Calu3 (cell line): ENCODE measurements at places on chromosomes 7 and 10.

DNA sequence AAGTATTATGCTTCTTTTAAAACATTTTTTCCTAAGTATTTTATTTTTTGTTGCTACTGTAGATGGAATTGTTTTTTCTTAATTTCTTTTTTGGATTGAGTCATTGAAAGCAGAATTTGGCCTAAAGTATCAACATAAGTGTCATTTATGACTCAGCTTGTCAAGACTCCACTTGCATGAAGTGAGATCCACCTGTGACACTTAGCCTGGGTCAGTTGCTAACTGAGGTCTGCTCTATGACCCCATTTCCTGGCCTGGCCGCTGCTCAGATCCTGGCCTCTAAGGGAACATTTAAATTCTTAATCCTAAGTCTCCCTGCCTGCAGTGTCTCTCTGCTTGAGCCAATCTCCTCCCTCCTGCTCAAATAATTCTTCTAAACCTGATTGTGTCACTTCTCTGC is 35.5 kb downstream of the TMEM270 start:
- H3K36me3 ChIP-seq, result no peaks in the 10 kb centered on the region
- DNase-seq, result no peak
- no peak overlapping the region for H3K27ac ChIP-seq
- H3K4me1 ChIP-seq, result no peaks in the 10 kb centered on the region

DNA sequence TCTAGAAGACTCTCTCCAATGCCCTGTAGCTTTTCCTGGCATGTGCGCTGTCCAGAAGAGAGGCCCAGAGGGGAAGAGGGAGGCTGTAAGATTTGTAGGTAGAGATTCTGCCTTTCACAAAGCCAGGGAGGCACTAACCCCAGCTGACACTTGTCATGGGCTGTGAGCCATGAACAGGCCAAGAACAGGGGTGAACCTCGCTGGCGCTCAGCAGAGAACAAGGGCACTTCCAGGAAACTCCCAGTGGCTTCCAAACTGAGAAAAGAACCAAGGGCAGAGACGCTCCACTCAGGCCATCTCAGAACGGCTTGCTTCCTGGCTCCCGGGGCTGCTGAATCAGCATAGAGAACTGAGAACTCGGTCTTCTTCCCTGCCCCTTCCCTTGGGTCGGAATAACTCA is 257.8 kb upstream of the ZNF32 start:
- H3K4me1 ChIP-seq, result no peaks in the 10 kb centered on the region
- no peak for DNase-seq
- no peak overlapping the region for H3K27ac ChIP-seq
- no peak overlapping the region for H3K4me3 ChIP-seq

- no peaks in the 10 kb centered on the region for H3K4me1 ChIP-seq
- no peak overlapping the region for H3K27ac ChIP-seq
- H3K36me3 ChIP-seq, result no peaks in the 10 kb centered on the region
- DNase-seq, result peak; percentile 15
- H3K4me3 ChIP-seq, result no peak overlapping the region
- H3K27me3 ChIP-seq, result peaks cover 86% of the 10 kb centered on the region
Measured at GRCh38 chr10:48606530-48607355, 1.9 kb upstream of the ARHGAP22 start.

DNA sequence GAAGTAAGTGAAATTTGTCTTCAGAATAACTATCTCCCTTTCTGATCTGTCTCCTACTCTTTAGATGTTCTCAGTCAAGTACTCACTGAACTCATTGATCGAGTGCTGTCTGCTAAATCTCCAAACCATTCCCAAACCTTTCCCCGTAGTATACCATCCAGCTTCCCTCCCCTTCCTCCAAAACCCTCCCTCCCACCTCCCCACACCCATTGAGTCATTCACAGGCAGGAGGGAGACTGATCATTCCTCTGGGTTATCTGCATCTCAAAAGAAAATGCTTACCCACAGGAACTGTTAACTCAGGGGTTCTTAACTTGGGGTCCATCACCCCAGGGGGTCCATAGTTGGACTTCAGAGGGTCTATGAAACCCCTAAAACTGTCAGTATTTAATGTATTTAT is 37.4 kb downstream of the GOT1 start:
- H3K4me1 ChIP-seq, result peaks cover 11% of the 10 kb centered on the region
- H3K27me3 ChIP-seq, result no peaks in the 10 kb centered on the region
- no peak for DNase-seq
- no peak overlapping the region for H3K4me3 ChIP-seq
- no peak overlapping the region for H3K27ac ChIP-seq

GRCh38 chr7:73894733-73895551 is 34.0 kb downstream of the TMEM270 start:
- no peak overlapping the region for H3K27ac ChIP-seq
- no peaks in the 10 kb centered on the region for H3K36me3 ChIP-seq
- DNase-seq, result no peak
- H3K4me1 ChIP-seq, result no peaks in the 10 kb centered on the region
- H3K4me3 ChIP-seq, result no peak overlapping the region

DNA sequence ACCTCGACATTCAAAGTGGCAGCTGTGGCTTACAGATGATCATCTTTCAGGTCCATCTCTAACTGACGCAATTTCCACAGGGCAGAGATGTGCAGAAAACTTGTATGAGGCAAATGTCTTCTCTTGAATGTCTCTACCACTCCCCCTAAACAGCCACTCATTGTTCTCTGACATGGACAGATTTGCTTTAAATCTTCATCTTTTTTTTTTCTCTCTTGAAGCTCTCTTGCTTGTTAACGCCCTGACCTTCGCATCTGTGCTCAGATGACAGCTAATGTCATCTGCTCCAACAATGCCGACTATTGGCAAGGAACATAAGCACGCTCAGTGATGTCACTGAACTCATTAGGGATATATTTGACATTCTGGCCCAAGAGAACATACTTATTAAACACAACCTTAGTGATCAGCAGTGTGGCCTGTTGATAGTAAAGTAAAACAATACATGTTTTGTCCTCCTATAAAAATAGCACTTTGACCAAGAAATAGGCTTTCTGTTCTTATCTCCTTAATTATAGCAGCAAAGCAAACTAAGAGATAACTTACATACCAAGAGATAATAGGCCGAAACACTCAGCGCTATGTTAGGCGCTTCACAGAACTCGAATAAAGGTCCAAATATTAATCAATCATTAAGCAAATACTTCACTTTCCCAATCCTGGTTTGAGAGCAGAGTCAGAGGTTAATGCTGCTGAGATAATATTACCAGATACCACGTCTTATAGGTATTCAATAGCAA is 583.5 kb downstream of the PARD3 start:
- no peak for DNase-seq
- no peaks in the 10 kb centered on the region for H3K36me3 ChIP-seq
- no peak overlapping the region for H3K4me3 ChIP-seq
- H3K27ac ChIP-seq, result peak overlapping the region; percentile 21
- H3K27me3 ChIP-seq, result no peaks in the 10 kb centered on the region

DNA sequence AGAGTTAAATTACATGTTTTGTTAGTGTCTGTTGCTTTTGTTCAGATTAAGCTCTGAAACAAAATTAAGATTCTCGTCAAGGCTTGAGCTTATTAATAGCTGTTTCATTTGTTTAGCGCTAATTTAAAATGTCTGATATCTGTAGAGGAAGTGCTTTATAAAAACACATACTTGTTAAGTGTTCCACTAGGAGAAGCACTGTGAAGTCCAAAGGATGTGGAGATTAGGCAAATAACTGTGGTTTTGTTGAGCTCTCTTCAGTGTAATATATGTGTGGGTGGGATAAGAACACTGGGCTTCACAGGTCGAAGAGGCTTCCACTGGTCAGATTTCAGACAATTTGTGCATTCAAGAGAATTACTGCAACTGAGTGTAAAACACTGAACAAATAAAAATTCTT is 242.0 kb downstream of the AUTS2 start:
- H3K36me3 ChIP-seq, result no peaks in the 10 kb centered on the region
- no peak for DNase-seq
- no peak overlapping the region for H3K27ac ChIP-seq
- H3K27me3 ChIP-seq, result no peaks in the 10 kb centered on the region

- peaks cover 44% of the 10 kb centered on the region for H3K4me1 ChIP-seq
- no peaks in the 10 kb centered on the region for H3K27me3 ChIP-seq
- H3K36me3 ChIP-seq, result peaks cover 14% of the 10 kb centered on the region
- no peak for DNase-seq
- H3K4me3 ChIP-seq, result no peak overlapping the region
Measured at GRCh38 chr10:89355394-89355931, 22.4 kb upstream of the IFIT1B start.

GRCh38 chr7:106036004-106036403 is 72.9 kb downstream of the CDHR3 start:
- DNase-seq, result no peak
- H3K4me1 ChIP-seq, result no peaks in the 10 kb centered on the region
- H3K36me3 ChIP-seq, result no peaks in the 10 kb centered on the region
- H3K4me3 ChIP-seq, result no peak overlapping the region

DNA sequence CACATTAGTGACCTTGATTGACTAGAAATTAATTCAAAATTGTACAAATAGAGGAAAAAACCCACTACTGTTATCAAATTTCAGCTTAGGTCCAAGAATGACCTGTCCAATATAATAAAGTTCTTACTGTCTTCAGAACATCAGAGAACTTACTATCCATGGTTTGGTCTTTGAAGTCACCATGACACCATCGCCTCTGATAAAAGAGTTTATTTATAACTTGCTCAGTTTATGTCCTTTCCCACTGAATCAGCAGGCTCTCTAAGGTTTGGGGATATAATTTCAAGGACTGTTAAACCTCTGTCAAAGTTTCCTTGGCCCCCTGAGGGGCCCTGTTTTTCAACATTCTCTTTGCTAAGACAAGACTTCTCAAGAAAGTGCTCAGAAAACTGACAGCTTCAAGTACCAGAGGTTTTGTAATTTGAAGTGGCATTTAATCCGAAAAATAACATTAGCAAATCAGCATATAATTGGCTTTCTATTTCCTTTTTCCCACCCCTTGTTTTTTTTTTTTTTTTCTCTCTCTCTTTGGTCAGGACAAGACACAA is 191.7 kb upstream of the FERD3L start:
- H3K4me3 ChIP-seq, result no peak overlapping the region
- H3K27ac ChIP-seq, result no peak overlapping the region
- no peaks in the 10 kb centered on the region for H3K36me3 ChIP-seq
- DNase-seq, result no peak

GRCh38 chr10:28805390-28805789 is 128.1 kb downstream of the BAMBI start:
- H3K27me3 ChIP-seq, result no peaks in the 10 kb centered on the region
- DNase-seq, result no peak
- peaks cover 21% of the 10 kb centered on the region for H3K4me1 ChIP-seq
- no peaks in the 10 kb centered on the region for H3K36me3 ChIP-seq
- no peak overlapping the region for H3K4me3 ChIP-seq

DNA sequence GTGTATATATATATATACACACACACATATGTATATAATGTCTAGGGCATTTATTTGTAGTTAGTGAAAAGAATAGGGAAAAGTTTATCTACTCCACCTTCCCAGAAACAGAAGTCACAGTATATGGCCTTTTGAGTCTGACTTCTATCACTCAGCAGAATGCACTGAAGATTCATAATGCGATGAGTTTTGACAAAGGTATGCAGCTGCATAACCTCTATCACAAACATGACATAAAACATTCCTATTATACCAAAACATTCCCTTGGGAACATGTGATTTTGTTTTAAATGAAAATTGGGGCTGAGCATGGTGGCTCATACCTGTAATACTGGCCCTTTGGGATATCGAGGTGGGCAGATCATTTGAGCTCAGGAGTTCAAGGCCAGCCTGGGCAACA is 137.3 kb upstream of the EEPD1 start:
- no peaks in the 10 kb centered on the region for H3K4me1 ChIP-seq
- H3K36me3 ChIP-seq, result no peaks in the 10 kb centered on the region
- no peak for DNase-seq
- no peaks in the 10 kb centered on the region for H3K27me3 ChIP-seq
- H3K27ac ChIP-seq, result no peak overlapping the region

DNA sequence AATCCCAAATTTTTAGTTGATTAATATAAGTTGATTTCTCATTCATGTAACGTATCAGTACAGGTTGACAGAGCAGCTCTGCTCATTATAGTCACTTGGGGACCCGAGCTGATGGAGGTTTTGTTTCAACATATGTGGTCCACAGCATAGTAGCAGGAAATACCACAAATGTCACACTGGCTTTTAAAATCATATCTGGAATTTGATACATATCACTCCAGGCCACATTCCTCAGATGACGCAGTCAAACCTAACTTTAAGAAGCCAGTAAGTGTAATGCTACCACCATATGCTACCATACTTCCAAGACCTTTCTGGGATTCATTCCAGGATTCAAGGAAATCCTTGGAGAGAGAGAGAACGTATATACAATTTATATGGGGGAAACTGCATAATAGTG is 156.3 kb downstream of the PHF14 start:
- no peaks in the 10 kb centered on the region for H3K4me1 ChIP-seq
- no peak overlapping the region for H3K27ac ChIP-seq
- H3K36me3 ChIP-seq, result no peaks in the 10 kb centered on the region
- H3K27me3 ChIP-seq, result no peaks in the 10 kb centered on the region

DNA sequence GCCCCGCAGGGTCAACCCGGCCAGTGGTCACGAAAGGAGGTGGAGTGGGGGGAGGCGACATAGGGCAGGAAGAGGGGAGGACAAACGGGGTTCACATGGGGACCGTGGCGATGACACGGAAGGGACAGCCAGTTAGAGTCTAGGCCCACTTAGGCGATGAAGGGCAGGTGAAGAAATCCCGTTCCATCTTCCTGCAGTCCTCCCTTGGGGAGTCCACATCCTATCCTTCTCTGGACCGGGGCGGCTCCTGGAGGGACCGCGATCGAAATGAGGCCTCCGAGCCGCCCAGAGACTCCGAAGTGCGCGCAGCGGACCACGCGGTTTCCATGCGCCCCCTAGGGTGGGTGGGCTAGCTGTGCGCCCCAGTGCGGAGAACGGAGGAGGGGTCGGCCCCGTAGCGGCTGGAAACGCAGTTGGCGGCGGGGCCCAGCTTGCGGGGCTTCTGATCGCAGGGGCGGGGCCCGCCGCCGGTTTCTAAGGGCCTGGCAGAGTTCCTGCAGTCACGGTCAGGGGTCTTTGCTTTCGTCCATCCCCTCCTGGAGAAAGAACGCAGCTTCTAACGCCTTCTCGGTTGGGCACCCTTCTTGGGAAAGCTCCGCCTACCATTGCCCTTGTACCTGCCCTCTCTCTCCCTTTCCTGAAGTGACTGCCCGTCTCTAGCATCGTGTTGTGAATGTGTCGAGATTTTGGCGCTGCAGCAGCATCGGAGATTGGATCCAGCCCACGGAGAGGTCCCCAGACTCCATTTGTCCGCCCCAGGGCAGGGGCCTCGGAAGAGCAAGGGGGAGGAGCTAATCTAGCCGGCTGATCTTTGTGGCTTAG is 17.9 kb upstream of the TMEM225B start:
- no peak overlapping the region for H3K27ac ChIP-seq
- H3K4me1 ChIP-seq, result no peaks in the 10 kb centered on the region
- DNase-seq, result peak; percentile 46
- peaks cover 38% of the 10 kb centered on the region for H3K27me3 ChIP-seq
- H3K36me3 ChIP-seq, result no peaks in the 10 kb centered on the region

DNA sequence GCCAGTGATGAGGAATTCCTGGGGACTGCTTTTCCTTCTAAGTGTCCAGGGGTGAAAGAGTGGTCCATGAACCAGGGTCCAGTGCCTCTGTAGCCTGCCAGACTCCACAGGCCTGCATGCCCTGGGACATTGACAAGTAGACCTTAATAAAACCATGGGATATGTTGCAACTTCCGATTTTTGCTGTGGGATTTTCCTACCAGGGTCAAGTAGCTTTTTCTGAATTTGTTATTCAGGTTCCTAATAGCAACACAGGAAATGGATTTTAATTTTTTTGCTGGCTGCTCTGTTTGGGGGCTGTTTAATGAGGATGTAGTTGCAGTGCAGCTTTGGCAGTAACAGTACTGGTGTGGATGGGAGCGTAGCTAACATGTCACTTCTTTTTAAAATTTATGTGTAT is 42.1 kb downstream of the WBP1L start:
- H3K36me3 ChIP-seq, result no peaks in the 10 kb centered on the region
- no peak overlapping the region for H3K4me3 ChIP-seq
- H3K27me3 ChIP-seq, result no peaks in the 10 kb centered on the region
- no peaks in the 10 kb centered on the region for H3K4me1 ChIP-seq
